NCI-H1417 (cell line): ENCODE measurements at places on chromosomes 1 and 21.

- DNase-seq: no peak
Measured at GRCh38 chr1:153312570-153313186, at the start of gene PGLYRP3. Gene PGLYRP3, minus strand, starts transcription at chr1:153312952. Its CDS starts 2,287 bp downstream, at chr1:153310665.

DNA sequence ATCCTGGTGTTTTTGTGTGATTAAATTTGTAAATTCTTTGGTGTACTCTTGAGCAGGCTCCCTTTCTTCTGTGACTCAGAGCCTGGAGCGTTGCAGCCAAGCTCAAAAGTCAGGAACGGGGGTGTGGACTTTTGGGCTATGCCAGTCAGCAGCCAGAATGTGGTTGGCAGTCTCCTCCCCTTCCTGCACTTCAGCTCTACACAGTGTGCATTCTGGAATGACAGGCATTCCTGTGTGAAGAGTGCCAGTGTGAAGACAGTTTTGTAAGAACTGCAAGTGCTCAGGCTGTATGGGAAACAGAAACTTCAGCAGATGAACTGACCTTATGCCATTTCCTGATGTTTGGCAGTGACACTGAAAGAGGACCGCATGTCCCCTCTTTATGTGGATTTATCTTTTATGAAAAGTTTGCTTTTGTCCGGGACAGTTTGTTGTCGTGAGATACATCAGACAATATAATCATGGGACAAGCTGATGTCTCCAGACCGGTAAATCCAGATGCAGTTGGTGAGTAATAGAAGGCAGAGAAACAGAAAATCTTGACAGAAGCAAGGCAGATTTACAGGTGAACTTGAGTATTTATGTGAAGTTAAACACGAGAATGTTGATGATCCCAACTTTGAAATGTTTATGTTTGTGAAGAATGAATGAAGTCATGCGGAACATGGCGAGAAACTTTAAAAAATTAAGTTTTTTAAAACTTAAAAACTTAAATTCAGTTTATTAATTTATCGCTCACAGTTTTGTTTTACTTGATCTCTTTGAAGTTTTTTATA is 67.7 kb upstream of the RCC1 start:
- peak; percentile 14 for DNase-seq

DNA sequence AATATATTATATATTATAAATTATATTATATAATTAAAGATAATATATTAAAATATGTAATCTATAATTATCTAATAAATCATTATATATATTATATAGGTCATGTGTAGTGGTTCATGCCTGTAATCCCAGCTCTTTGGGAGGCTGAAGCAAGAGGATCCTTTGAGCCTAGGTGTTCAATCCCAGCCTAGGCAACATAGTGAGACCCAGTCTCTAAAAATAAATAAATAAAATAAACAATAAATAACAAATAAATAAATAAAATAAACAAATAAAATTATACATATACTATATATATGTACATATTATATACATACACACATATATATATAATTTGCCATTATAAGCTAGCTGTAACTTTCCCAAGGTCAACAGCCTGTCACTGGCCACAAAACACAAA is 277.7 kb downstream of the SETD4 start:
- no peak for DNase-seq

DNA sequence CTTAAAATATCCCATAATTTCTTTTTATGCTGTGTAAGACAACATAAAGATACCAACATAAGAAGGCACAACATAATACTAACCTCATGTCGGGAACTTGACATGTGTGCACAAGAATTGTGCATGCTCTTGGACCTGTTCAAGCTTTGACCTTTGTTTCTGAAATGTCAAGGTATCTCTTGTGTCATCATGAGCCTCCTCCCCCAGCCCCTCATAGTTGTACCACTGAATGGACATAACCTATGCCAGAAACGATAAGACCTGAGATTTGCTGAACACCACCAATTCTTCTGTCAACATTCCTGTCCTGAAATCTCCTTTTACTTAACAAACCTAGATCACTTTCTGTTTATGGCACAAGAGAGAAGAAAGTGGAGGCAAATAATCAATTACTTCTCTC is 29.4 kb upstream of the PROX1 start:
- no peak for DNase-seq

- no peak for DNase-seq
Measured at GRCh38 chr21:33067043-33067442, 2.9 kb upstream of the OLIG1 start.

- no peak for DNase-seq
Measured at GRCh38 chr1:214362188-214362882, 81.4 kb downstream of the SMYD2 start.

DNA sequence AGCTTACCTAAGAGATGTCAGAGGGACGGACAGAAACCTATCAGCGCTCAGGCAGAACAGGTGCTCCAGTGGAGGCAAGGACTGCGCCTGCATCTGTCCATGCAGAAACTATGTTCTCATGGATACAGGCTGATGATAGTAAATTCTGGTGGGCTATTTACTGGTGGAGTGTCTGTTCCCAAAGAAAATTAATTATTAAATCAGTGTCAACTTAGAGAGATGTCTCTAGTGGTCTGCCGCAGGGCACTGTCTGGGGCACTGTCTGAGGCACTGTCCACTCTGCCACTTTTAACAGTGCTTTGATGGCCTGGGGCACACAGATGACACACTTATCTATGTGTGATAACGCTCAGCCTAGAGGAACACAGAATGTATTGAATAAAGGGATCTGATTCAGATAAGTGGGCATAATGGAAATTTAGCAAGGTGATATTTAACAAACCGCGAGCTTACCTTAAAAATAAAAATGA is 148.1 kb downstream of the RGS7 start:
- peak; percentile 90 for DNase-seq

DNA sequence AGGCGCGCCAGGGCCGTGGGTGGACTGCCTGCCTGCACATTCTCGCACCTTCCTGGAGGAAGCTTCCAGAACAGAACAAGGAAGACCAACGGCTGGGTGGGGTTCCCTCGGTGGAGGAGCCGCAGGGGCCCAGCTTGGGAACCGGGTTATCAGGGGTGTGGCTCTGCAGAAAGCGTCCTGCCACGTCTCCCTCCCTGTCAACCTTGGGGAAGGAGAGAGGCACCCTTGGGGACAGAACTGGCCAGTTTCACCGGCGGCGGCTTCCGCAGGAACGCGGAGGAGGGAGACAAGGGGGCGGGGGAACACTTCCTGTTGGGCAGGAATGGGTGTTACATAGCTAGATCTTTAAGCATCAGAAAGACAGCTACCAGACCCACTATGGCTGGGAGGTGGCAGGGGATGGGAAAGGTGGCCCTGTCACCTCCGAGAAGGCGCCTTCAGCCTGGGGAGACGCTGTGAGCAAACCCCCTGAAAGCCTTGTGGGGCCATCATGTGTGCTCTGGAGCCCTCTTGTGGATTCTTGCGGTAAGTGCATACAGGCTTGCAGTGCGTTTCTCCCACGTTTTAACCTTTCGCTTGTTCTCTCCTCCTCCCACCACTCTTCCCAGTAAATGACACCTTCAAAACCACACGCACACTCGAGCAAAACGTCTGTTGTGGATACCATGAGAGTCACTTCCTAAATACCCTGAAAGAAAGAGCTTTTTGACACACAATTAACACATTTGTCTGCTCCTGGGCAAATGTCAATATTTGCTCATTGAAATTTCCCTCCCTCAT is 3.8 kb upstream of the PLEKHA6 start:
- DNase-seq: peak; percentile 94
